ENCODE measurements at places on chromosomes 5 and 9. TPM values are rescaled to one million over a fixed set of nuclear protein-coding genes. Genes with fewer than 3 reads are reported as not detected.

- DNase-seq: no peak
These were observed 24.8 kb downstream of the TTC1 start for GRCh38 chr5:160033546-160034252.

GRCh38 chr5:172573120-172573882 is 67.8 kb upstream of the NEURL1B start:
- DNase-seq: peak; percentile 3

The NUTM2G gene
- total RNA-seq: not detected

DNA sequence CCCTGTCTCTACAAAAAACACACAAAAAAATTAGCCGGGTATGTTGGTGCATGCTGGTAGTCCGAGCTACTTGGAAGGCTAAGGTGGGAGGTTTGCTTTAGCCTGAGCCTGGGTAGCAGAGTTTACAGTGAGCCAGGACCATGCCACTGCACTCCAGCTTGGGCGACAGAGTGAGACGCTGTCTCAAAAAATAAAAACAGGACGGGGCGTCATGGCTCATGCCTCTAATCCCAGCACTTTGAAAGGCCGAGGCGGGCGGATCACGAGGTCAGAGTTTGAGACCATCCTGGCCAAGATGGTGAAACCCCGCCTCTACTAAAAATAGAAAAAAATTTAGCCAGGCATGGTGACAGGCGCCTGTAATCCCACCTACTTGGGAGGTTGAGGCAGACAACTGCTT is 40.3 kb downstream of the UBE2D2 start:
- DNase-seq: no peak

GRCh38 chr9:73104342-73104741 is 47.3 kb upstream of the ANXA1 start:
- no peak for DNase-seq

DNA sequence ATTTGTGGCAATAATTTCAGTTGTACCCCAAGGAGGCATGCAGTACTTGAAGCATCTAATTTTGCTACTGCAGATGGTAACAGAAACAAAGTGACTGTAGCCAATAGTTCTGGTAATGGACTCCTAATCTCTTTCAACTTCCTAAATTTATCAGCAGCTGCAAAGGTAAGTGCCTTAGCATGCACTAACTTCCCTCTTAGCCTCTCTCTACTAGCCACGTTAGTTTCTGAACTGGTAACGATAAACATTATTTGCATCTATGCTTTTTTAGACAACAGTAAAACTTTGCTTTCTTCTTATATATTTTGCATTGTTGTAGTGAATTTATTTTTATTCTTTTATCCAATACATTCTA is 6.2 kb upstream of the CKS2 start:
- no peak for DNase-seq

DNA sequence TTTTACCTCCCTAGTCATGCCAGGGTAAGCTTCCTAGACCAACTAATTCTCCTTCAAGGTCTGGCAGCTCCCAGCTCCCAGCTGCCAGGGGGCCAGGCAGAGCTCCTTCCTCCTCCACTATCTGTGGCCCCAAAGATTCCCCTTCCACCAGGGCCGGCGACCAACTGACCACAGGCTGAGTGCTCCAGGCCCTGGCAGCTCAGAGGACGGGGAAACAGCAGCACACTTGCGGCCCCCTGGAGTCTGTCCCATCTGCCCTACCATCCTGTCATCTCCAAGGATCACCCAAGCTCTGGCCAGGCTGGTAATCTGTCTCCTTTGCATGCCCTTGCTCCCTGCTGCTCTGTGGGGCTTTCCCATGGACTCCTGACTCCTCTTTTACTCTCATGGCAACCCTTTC is 31.2 kb upstream of the BASP1 start:
- no peak for DNase-seq

The ANKRD34B gene
- 0.18 TPM for total RNA-seq

GRCh38 chr5:10329820-10330481 is 22.2 kb upstream of the CMBL start:
- DNase-seq: no peak
